ENCODE measurements at places on chromosomes 3 and 15.

GRCh38 chr15:98155356-98155755 lies 194.9 kb downstream of the ARRDC4 start:
- DNase-seq = no peak

- DNase-seq = no peak
Measured at GRCh38 chr3:38644662-38645053, 4.8 kb downstream of the SCN5A start.

DNA sequence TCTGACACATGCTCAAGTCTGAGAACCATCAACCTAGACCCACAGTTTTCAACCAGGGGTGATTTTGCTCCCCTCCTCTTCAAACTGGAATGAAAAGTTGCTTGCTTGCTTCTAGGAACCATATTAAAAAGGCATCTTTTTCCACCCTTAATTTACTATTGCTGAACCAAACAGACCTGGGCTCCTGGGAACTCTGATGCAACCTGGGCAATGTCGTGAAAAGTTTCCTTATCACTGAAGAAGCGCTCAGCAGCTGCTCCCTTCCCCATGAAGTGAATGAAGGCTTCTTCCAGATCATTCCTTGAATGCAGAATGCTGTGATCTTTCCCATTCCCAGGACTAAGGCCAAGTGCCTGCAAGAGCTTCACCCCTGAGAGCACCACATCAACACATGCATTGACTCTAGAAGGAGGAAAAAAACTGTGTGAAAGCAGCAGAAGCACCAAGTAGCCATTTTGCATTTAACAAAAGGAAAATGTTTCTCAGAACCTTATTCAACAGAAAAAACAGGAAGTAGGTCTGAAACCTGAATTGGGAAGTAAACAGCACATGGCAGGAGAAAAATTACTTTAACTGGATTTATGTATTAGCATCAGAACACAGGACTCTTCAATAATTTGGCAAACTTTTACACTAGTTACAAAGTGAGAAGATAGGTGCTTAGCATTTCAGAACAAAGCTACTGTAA lies 8.7 kb downstream of the ADPGK start:
- no peak for DNase-seq

GRCh38 chr3:39166932-39167532 lies 13.6 kb upstream of the CSRNP1 start:
- DNase-seq = no peak

GRCh38 chr3:32147933-32148332 lies 41.5 kb downstream of the GPD1L start:
- DNase-seq = no peak

GRCh38 chr3:114506591-114507300 lies 212.9 kb downstream of the TIGIT start:
- DNase-seq = no peak

- DNase-seq = no peak
Measured at GRCh38 chr15:52486003-52486996, 42.4 kb downstream of the MYO5A start.

DNA sequence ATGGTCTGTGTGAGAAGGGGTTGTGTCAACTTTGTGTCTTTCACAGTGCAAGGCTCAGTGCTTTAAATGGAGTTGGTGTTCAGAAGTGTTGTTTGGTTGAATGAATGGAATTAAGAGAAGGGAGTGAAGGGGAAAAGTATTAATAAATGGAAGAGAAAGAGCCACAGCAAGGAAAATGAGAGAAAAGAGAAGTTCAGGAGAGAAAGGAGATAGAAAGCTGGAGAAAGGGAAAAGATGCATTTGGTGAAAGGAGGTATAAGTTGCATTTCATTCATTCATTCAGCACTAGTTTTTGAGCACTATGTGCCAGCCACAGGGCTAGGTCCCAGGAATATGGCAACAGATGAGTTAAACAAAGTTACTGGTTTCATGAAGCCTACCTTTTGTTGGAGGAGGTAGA lies 34.3 kb upstream of the PPP4R2 start:
- DNase-seq = no peak

DNA sequence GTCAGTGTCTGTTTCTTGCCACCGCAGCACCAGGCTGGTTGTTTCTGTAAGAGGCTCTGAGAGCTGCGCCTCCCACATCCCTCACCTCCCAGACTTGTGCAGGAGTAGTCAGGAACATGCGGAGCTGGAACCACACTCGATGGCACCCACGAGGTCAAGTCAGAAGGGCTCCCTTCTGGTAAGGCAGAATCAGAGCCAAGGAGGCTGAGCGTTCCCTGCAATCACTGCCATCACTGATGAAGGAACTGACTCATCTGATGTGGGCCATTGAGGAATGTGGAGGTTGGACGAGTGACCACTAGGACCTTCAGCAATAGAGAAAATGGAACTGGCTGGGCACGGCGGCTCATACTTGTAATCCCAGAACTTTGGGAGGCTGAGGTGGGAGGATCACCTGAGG lies 35.7 kb upstream of the BLM start:
- DNase-seq = no peak

- DNase-seq = no peak
Measured at GRCh38 chr15:25797035-25797434, 66.1 kb downstream of the ATP10A start.

DNA sequence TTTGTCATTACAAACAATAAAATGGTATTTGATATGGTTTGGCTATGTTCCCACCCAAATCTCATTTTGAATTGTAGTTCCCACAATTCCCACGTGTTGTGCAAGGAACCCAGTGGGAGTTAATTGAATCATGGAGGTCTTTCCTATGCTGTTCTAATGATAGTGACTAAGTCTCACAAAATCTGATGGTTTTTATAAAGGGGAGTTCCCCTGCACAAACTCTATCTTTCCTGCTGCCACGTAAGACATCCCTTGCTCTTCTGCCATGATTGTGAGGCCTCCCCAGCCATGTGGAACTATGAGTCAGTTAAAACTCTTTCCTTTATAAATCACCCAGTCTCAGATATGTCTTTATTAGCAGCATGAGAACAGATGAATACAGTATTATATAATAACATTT lies 15.4 kb upstream of the AADAC start:
- no peak for DNase-seq

DNA sequence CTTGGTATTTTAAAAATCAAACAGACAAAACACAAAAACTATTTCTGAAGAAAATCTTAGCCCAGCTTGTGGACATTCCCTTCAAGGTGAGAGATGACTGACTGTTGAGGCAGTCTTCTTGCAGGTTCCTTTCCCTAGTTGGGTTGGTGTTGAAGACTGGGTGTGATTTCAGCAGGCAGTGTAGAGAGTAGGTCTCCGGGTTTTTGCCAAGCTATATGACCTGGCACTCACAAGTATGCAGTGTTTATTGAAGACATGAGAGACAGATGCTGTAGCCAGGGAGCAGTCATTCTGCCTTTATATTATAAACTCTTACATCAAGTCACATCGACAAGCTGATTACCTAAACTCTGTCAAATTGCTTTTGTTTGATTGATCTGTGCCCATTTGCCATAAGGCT lies 17.5 kb downstream of the SENP8 start:
- no peak for DNase-seq

- DNase-seq = no peak
Measured at GRCh38 chr15:47872869-47873432, 155.6 kb downstream of the SEMA6D start.

GRCh38 chr3:155737844-155738460 lies 6.9 kb downstream of the PLCH1 start:
- no peak for DNase-seq

DNA sequence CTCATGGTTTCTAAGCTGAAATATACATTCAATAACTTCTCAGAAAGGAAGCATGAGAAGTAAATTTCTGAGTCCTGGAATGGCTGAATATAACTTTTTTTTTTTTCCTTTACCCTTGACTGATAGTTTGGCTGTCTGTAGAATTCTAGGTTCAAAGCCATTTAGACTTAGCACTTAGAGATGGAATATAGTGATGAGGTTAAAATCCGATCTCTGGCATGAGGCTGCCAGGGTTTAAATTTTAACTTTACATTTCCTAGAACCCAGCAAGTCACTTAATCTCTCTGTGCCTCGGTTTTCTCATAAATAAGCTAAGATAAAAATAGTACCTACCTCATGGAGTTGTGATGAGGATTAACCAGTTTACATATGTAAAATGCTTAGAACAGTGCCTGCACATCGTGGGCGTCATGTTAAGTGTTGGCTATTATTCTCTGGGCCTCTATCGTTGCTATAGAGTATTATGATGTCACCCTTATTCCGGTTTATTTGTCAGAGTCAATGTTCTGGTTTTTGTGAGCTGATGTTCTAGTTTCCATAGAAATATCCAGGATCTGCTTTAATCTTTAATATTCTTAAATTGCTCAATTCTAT lies 199.8 kb upstream of the TLE3 start:
- no peak for DNase-seq

GRCh38 chr15:99454941-99455788 lies 110.6 kb upstream of the MEF2A start:
- no peak for DNase-seq

GRCh38 chr3:43021186-43021585 lies 42.1 kb downstream of the GASK1A start:
- no peak for DNase-seq
